ENCODE measurements at places on chromosomes 11 and 22. TPM values are rescaled to one million over a fixed set of nuclear protein-coding genes. Genes with fewer than 3 reads are reported as not detected.

DNA sequence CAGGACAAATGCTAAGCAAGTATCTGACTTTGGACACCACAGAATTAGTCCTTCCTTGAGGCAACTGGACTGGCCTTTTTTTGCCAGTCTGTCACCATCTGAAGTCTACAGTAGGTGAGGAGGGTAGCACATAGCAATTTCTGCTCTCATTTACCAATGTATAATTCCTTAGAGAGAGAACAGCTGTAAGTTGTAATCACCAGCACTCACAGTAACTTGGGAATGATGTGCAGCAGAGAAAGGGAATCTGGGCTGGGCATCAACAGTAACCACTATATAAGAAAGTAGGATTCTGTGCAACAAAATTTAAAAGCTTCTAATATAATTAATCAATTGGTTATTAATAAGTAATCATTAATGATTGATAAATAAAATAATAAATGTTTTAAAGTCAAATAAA, 86.3 kb upstream of the FAT3 start:
- no peak overlapping the region for H3K4me3 ChIP-seq
- no peaks in the 10 kb centered on the region for H3K27me3 ChIP-seq
- H3K4me1 ChIP-seq, result no peaks in the 10 kb centered on the region
- H3K27ac ChIP-seq, result no peak overlapping the region
- no peak for DNase-seq
- no peaks in the 10 kb centered on the region for H3K36me3 ChIP-seq

Gene SYT9
- not detected for total RNA-seq

Gene SOX10
- not detected for total RNA-seq

Gene UCP2
- 104 TPM for total RNA-seq

- H3K27me3 ChIP-seq, result no peaks in the 10 kb centered on the region
- no peak overlapping the region for H3K4me3 ChIP-seq
- H3K36me3 ChIP-seq, result no peaks in the 10 kb centered on the region
- H3K27ac ChIP-seq, result no peak overlapping the region
These were observed 13.7 kb downstream of the ZBTB44 start for GRCh38 chr11:130301002-130301401.

- no peak for DNase-seq
- no peaks in the 10 kb centered on the region for H3K4me1 ChIP-seq
- no peaks in the 10 kb centered on the region for H3K36me3 ChIP-seq
- no peak overlapping the region for H3K27ac ChIP-seq
These were observed 41.4 kb upstream of the NFAM1 start for GRCh38 chr22:42473484-42474193.

DNA sequence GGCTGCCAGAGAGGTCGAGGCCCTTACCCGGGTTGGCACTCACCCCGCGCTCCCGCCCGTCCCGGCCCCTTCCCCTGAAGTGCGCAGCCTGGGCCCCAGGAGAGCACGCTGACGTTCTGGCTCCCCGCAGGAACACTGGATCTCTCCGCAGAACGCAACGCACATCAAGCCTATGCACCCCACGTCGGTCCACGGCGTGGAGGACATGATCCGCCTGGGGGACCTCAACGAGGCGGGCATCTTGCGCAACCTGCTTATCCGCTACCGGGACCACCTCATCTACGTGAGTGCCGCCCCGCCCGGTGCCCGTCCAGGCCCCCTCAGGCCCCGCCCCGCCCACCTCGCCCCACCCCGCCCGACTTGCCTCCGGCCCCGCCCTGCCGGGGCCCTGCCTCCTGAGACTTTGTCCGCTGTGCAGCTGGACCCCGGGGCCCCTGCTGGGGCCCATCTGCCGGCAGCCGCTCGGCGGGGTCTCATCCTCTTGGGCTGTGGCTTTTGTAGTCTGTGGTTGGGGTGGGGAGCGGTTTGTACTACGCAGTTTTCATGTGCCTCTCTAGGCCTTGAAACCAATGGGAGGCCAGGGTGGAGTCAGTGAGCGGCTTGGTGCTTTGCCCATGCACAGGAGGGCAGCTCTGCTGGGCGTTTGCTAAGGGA, 19.7 kb downstream of the MYO7A start:
- no peak overlapping the region for H3K27ac ChIP-seq
- H3K36me3 ChIP-seq, result no peaks in the 10 kb centered on the region
- no peaks in the 10 kb centered on the region for H3K4me1 ChIP-seq
- no peak overlapping the region for H3K4me3 ChIP-seq
- H3K27me3 ChIP-seq, result no peaks in the 10 kb centered on the region

GRCh38 chr11:121886005-121886734, 229.8 kb downstream of the BLID start:
- no peaks in the 10 kb centered on the region for H3K36me3 ChIP-seq
- H3K27ac ChIP-seq, result no peak overlapping the region
- H3K27me3 ChIP-seq, result no peaks in the 10 kb centered on the region
- no peak overlapping the region for H3K4me3 ChIP-seq
- DNase-seq, result no peak
- no peaks in the 10 kb centered on the region for H3K4me1 ChIP-seq

- H3K4me3 ChIP-seq, result no peak overlapping the region
- no peaks in the 10 kb centered on the region for H3K27me3 ChIP-seq
- no peaks in the 10 kb centered on the region for H3K36me3 ChIP-seq
These were observed 719.1 kb upstream of the ANO3 start for GRCh38 chr11:25612806-25613205.

DNA sequence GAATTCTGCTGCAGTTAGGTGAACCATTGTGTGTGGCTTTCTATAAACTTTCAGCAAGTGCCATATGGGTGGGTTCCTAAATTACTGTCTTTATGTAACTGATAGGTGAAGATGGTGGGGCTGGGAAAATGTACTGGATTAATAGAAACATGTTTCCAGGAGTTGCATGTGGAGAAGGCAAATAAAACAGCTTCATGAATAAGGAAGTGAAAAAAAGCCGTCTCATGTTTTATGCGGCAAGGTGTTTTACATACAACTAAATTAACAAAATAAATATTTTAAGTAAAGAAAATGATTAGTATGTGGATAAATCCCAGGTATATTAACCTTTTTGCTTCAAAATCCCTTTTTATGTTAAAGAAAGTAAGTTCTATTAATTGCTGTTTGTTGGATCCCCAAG, 67.2 kb downstream of the EXT2 start:
- DNase-seq, result no peak
- H3K4me1 ChIP-seq, result no peaks in the 10 kb centered on the region
- no peak overlapping the region for H3K4me3 ChIP-seq
- no peaks in the 10 kb centered on the region for H3K27me3 ChIP-seq
- H3K27ac ChIP-seq, result no peak overlapping the region

- no peak overlapping the region for H3K4me3 ChIP-seq
- DNase-seq, result no peak
- peaks cover 2% of the 10 kb centered on the region for H3K4me1 ChIP-seq
- H3K36me3 ChIP-seq, result no peaks in the 10 kb centered on the region
- no peaks in the 10 kb centered on the region for H3K27me3 ChIP-seq
These were observed 108.4 kb downstream of the FAT3 start for GRCh38 chr11:92332986-92333385.

DNA sequence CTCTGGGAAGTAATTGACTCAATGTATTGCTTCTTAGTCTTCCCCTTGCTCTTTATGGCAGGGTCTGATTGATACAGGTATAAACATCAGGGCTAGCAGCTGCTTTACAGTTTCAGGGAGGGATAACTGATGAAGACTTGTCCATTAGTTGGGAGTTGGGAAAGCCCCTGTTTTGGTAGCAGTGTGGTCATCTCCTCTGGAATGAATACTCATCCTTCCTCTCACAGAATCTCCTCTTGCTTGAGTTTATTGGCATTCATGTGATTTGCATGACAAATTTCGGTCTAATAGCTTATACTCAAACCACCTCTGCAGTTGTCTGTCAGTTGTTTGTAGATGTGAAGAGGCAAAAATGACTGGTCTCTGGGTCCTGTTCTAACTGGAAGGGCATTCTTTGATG, 79.7 kb downstream of the FAT3 start:
- DNase-seq, result no peak
- no peak overlapping the region for H3K4me3 ChIP-seq
- H3K27me3 ChIP-seq, result no peaks in the 10 kb centered on the region
- H3K4me1 ChIP-seq, result no peaks in the 10 kb centered on the region
- H3K27ac ChIP-seq, result no peak overlapping the region

Gene CHRM4
- 0.46 TPM for total RNA-seq

DNA sequence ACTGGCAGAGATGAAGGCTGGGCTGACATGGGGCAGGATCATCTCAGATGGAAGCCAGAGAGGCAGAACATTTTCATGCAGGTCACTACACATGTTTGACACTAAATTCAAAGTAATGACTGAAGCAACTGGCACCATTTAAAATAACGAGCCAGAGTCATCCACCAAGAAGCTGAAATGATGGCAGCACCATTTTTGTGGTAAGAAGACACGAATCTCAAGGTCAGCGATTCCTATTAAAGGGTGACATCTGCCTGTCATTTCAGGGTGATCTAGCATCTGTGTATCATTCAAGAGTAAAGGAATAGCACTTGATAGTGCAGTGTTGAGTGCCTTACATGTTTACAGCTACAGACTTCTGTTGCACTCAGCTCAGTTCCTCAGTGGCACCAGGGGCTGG, 113.4 kb upstream of the C11orf87 start:
- DNase-seq, result no peak
- H3K27me3 ChIP-seq, result no peaks in the 10 kb centered on the region
- H3K4me3 ChIP-seq, result no peak overlapping the region
- H3K36me3 ChIP-seq, result no peaks in the 10 kb centered on the region

DNA sequence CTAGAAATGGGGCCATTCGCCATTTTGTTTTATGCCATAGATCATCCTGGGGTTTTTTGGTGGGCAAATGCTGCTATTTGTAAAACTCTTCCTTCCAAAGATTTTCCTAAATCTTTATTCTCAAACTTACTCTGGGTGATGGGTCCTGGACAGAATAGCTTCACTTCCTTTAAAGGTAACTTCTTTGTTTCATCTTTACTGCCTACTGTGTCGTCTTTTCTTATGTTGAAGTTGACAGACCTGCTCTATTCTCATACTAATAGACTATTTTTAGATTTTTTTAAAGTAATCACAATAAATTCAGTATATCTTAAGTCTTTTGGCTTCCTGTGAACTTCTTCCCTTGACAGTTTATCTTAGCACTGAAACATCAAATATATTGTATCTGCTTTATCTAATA, 98.6 kb downstream of the YAP1 start:
- H3K4me3 ChIP-seq, result no peak overlapping the region
- peaks cover 13% of the 10 kb centered on the region for H3K36me3 ChIP-seq
- H3K27me3 ChIP-seq, result no peaks in the 10 kb centered on the region
- no peaks in the 10 kb centered on the region for H3K4me1 ChIP-seq
- DNase-seq, result no peak

DNA sequence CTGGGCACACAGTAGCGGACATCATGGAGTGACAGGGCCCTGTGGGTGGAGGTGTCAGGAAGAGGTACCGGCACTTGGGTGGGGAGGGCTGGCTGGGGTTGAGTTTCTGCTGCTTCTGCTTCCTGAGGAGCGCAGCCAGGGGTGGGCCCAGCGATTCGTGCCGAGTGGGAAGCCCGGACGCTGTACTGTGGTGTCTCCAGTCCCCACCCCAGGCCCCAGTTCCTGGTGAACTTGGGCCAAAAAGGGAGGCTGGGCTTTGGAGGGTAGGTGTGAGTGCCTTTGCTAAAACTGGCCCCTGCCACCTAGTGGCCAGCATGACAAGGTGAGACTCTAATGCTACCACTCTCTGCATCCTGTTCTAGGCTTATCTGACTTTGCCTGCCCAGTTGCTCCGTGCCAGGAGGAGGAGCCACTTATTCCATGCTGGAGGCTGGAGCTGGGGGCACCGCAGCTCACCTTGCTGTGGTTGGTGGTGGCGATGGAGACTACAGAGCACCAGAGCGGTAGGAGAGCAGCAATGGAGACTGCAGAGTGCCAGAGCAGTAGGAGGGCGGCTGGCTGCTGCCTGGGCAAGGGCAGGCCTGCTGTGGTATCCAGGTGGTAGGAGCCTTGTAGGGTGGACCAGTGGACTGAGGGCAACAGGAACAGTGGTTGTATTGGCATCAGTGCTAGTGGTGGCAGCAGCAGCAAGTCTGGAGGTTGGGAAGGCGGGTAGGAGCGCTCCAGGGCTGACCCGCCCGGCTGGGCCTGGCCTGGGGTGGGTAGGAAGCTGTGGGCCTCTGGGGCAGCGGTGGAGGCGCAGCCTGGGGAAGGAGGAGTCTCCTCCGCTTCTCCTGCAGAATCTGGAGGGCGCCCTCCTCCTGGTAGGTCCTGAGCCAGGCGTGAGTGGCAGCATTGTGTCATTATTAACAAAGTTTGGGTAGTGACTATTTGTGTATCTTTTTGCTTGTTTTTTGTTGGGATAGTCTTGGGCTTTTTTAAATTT, 2.2 kb upstream of the RFPL2 start:
- H3K27ac ChIP-seq, result no peak overlapping the region
- DNase-seq, result peak; percentile 51
- no peak overlapping the region for H3K4me3 ChIP-seq
- peaks cover 19% of the 10 kb centered on the region for H3K4me1 ChIP-seq
- H3K27me3 ChIP-seq, result no peaks in the 10 kb centered on the region
- no peaks in the 10 kb centered on the region for H3K36me3 ChIP-seq

Gene APOL4
- total RNA-seq, result 9.0 TPM

- no peak overlapping the region for H3K4me3 ChIP-seq
- H3K27ac ChIP-seq, result no peak overlapping the region
- no peak for DNase-seq
- no peaks in the 10 kb centered on the region for H3K27me3 ChIP-seq
These were observed 212.8 kb downstream of the DSCAML1 start for GRCh38 chr11:117584056-117584830.

Gene APOBEC3F
- total RNA-seq, result 6.0 TPM

DNA sequence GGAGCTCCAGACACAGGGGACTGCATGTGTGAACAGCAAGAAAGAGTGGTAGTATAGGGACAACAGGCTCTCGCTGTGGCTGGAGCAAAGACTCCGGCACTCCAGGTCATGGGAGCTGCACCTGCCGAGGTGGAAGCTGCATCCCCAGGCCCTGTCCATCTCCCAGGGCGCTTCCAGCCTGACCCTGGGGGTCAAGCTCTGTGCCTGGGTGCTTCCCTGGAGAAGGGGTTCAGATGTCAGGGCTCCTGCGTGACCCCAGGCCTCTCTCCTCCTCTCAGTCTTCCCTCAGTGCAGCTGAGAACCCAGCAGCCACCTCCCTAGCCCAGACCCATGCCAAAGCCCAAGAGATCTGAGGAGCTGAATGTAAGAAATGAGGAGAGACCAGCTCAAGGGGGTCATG, 3.4 kb downstream of the TMPRSS4 start:
- H3K27me3 ChIP-seq, result no peaks in the 10 kb centered on the region
- H3K36me3 ChIP-seq, result no peaks in the 10 kb centered on the region
- DNase-seq, result no peak
- no peak overlapping the region for H3K27ac ChIP-seq
- no peak overlapping the region for H3K4me3 ChIP-seq
- no peaks in the 10 kb centered on the region for H3K4me1 ChIP-seq

Gene CAVIN3
- total RNA-seq, result 52.2 TPM

All from upper lobe of left lung (tissue), 6 donors.